GM23248 (cell line): ENCODE measurements at places on chromosomes 1 and 21. TPM values are rescaled to one million over a fixed set of nuclear protein-coding genes. Genes with fewer than 3 reads are reported as not detected.

DNA sequence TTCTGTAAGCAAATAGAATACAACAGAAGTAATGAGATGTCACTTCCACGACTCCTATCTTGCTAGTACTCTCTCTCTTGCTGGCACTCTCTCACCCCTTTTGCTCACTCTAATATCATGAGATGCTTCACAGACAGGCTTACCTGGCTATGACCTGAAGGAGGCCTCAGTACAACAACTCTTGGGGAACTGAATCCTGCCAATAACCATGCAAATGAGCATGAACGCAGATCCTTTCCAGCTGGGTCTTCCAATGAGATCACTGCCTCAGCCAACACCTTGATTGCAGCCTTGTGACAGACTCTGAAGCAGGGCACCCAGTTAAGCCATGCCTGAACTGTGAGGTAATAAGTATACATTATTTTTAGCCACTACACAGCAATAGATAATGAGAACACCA, 53.1 kb upstream of the ADAR start:
- no peak for DNase-seq
- no peak overlapping the region for H3K4me3 ChIP-seq
- H3K4me1 ChIP-seq, result no peaks in the 10 kb centered on the region
- no peak overlapping the region for H3K27ac ChIP-seq
- peaks cover 47% of the 10 kb centered on the region for H3K27me3 ChIP-seq

DNA sequence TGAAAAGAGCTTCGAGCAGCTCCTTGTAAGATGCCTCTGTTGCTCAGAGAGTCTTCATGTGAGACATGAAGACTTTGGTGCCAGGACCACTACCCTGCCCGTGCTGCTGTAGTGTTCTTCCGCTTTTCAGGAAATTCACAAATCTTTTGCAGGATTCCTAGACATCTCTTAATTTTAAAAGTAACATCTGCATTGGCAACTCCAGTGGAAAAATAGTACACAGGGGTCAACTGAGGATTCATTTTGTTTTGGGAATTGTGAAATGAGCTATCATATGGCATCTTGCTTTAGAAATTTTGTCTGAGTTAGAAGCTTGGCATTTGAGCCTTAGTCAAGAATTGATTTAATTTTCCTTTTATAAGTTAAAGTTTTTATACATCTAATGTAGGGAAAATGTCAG, 7.2 kb downstream of the PRDM2 start:
- no peaks in the 10 kb centered on the region for H3K36me3 ChIP-seq
- H3K27me3 ChIP-seq, result no peaks in the 10 kb centered on the region
- peak overlapping the region; percentile 46 for H3K4me3 ChIP-seq
- H3K4me1 ChIP-seq, result peaks cover 23% of the 10 kb centered on the region
- H3K27ac ChIP-seq, result peak overlapping the region; percentile 49

CYYR1 gene
- total RNA-seq, result not detected in 2 replicates

- no peak overlapping the region for H3K4me3 ChIP-seq
- no peak overlapping the region for H3K27ac ChIP-seq
- no peaks in the 10 kb centered on the region for H3K36me3 ChIP-seq
- no peaks in the 10 kb centered on the region for H3K4me1 ChIP-seq
- DNase-seq, result peak; percentile 30
These were observed 181.4 kb upstream of the KIAA0040 start for GRCh38 chr1:175373786-175374623.

DNA sequence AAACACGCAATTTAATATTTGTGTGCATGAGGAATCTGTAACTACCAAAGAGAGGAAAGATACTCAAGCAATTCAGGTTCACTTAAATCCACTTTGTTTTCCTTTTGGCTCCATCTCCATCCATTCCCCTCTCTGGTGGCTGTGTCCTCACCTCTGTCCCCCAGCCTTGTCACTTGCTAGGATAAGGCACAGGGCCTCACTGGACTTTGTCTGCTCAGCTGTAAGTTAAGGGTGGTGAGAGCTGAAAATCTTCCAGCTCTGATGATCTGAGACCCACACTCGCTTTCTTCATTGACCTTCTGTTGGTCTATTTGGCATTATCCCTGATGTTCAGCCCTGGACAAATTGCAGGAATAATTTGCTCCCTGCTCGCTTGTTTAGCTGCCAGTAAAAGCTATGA, 56.5 kb downstream of the RHOU start:
- peaks cover 22% of the 10 kb centered on the region for H3K27me3 ChIP-seq
- no peaks in the 10 kb centered on the region for H3K4me1 ChIP-seq
- H3K4me3 ChIP-seq, result no peak overlapping the region
- DNase-seq, result no peak
- H3K36me3 ChIP-seq, result no peaks in the 10 kb centered on the region

DNA sequence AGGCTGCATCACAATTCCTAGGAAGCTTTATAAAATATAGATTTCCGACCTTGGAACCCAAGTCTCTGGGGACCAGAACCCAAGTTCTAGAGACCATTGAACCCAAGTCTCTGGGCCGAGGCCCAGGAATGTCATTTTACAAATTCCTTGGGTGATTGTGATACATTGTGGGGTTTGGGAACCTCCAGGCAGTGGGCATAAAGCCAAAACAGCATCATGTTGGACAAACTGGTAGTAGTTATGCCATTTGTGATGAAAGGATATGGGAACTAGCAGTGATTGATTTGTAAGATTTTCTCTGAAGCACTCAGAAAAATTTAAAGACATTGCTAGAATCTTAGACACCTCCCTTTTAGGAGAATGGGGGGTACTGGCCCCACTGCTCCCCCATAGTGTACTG, 160.2 kb downstream of the HIVEP3 start:
- DNase-seq, result peak; percentile 54
- no peaks in the 10 kb centered on the region for H3K36me3 ChIP-seq
- H3K4me3 ChIP-seq, result peak overlapping the region; percentile 31; the same call in 1 of the 2 replicates
- peak overlapping the region; percentile 69 for H3K27ac ChIP-seq
- H3K27me3 ChIP-seq, result no peaks in the 10 kb centered on the region

DNA sequence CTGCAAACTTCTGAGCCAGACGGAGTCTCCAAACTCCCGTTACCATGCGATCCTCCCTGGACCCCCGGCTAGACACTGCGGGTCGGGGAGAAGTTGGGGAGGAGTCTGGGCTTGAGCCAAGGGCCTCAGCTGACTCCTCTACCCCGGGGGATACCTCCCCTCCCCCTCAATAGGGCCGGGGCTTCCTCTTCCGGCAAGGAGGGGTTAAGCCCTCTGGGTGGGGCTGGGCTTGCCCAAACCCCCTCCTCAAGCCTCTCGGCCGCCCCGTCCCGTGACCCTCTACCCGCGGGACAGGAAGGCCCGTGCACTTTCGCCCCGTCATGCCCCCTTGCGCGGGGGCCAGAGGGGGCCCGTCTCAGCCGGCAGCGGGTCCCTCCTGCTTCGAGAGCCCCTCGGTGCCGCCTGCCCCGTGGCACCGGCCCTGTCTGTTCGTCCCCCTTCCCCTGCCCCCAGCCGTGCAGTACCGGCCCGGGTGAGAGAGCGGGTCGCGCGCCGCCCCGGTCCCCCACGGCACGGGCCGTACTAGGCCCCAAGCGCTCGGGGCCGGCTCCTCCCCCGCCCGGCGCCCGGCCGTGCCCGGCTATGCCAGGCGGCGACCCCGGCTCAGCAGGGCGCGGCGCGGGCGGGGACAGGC, 652 bp downstream of the ARL8A start:
- H3K4me3 ChIP-seq, result peak overlapping the region; percentile 86
- H3K27ac ChIP-seq, result no peak overlapping the region
- no peaks in the 10 kb centered on the region for H3K27me3 ChIP-seq
- no peaks in the 10 kb centered on the region for H3K36me3 ChIP-seq
- peaks cover 6% of the 10 kb centered on the region; the same call in 1 of the 2 replicates for H3K4me1 ChIP-seq
- peak; percentile 60 for DNase-seq

GBP4 gene
- not detected in 2 replicates for total RNA-seq

PADI2 gene
- 0.13 and 0.22 TPM in 2 replicates for total RNA-seq

CCDC17 gene
- 0.76 and 1.4 TPM in 2 replicates for total RNA-seq

DNA sequence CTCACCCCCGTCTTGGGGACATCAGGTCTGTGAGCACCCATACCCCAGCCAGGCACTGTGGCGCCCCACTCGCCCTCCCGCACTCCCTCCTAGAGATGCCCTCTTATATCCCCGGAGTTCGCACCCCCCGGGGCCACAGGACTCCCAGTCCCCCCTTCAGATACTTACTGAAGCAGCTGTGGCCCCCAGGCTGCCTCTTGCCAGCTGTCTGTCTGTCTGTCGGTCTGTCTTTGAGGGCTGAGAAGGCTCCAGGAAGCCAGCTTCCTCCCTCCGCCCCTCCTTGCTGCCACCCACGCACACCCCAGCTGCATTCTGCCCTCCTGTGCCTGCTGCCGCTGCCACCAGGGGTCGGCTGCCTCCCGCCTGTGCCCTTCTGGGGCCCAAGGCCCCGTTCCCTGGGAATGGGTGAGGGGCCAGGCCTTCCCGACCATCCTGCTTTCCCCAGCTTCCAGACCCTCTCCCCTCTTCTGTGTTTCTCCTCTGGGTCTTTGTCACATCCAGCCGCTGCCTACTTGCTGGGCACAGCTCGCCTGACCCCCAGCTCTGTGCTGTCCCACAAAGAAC, at the start of gene PTPN7:
Gene PTPN7, minus strand, starts transcription at position 226 of the 564 bp plus-strand sequence. CDS start 1,200 bp downstream, outside the sequence.
- DNase-seq, result no peak
- H3K4me1 ChIP-seq, result no peaks in the 10 kb centered on the region
- no peaks in the 10 kb centered on the region for H3K36me3 ChIP-seq
- no peak within 1 kb of the TSS for H3K27ac ChIP-seq

PLA2G2A gene
- total RNA-seq, result not detected in 2 replicates

DNA sequence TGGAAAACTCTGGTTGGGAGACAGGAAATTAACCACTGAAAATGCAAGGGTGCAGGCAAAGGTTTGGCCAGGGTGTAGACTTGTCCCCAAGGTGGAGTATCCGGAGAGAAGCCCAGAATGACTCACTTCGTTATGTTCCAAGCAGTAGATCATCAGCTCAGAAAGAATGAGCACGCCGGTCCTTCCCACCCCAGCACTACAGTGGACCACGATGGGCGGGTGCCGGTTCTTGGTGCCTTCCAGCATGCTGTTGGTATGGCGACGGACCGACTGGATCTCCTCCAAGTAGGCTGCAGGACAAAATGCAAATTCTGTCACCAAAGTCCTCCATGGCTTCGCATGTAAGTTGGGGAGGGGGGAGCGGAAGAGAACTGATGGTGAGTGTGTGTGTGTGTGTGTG, 83.4 kb downstream of the SMYD2 start:
- H3K27ac ChIP-seq, result peak overlapping the region; percentile 50
- no peak overlapping the region for H3K4me3 ChIP-seq
- DNase-seq, result peak; percentile 88

ADCY10 gene
- 0.11 TPM in 1 of 2 replicates, not detected in the other for total RNA-seq

KRTAP13-2 gene
- not detected in 2 replicates for total RNA-seq

COL8A2 gene
- total RNA-seq, result 30.5 and 33.1 TPM in 2 replicates

CHI3L2 gene
- total RNA-seq, result not detected in 2 replicates

- H3K36me3 ChIP-seq, result no peaks in the 10 kb centered on the region
- no peaks in the 10 kb centered on the region for H3K4me1 ChIP-seq
- peak overlapping the region; percentile 71 for H3K4me3 ChIP-seq
- no peak for DNase-seq
These were observed 222.0 kb upstream of the PKN2 start for GRCh38 chr1:88462096-88462487.

PRKAA2 gene
- total RNA-seq, result 0.65 and 0.76 TPM in 2 replicates

MRAP gene
- not detected in 2 replicates for total RNA-seq

DNA sequence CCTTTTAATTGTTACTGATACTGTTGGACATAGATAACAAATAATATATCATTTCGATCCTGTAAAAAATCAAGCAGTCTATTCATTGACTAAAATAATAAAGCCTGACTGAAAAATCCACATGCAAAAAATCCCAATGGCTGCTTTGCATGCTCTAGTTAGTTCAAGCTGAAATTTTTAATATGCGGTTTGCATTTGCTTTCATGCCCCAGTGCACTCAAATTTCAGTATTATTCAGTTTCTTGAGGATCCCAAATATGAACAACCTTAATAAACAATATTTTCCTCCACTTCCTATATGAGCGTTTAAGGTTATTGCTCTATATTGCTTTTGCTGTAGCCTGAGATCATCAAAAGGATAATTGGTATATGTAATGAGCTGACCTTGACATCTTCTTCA, 75.1 kb upstream of the DPH5 start:
- no peaks in the 10 kb centered on the region for H3K27me3 ChIP-seq
- peaks cover 12% of the 10 kb centered on the region for H3K4me1 ChIP-seq
- H3K4me3 ChIP-seq, result no peak overlapping the region
- H3K36me3 ChIP-seq, result no peaks in the 10 kb centered on the region
- H3K27ac ChIP-seq, result no peak overlapping the region

- no peaks in the 10 kb centered on the region for H3K36me3 ChIP-seq
- no peaks in the 10 kb centered on the region for H3K4me1 ChIP-seq
- no peaks in the 10 kb centered on the region for H3K27me3 ChIP-seq
- no peak overlapping the region for H3K27ac ChIP-seq
These were observed 181.4 kb downstream of the ZP4 start for GRCh38 chr1:237709355-237709754.

DNA sequence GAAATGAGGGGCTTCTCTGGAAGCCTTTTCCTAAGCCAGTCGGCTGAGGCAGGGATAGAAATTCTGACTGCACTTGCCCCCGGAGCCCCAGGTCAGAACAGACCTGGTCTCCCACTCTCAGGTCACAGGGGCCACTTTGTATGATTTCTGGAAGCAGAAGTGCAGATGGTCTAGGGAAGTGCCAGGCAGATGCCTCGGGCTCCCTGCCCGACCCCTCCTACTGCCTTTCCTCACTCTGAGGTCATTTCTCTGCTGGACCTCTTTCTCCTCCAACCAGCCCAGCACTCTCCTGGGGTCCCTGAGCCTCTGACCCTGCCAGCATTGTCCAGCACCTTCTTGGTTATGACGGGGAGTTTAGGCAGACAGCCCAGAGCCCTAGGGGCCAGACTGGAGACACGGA, 8.7 kb downstream of the RUNX3 start:
- no peak overlapping the region for H3K27ac ChIP-seq
- no peaks in the 10 kb centered on the region for H3K36me3 ChIP-seq
- no peak overlapping the region for H3K4me3 ChIP-seq
- peaks cover 9% of the 10 kb centered on the region for H3K4me1 ChIP-seq
- no peak for DNase-seq

DNA sequence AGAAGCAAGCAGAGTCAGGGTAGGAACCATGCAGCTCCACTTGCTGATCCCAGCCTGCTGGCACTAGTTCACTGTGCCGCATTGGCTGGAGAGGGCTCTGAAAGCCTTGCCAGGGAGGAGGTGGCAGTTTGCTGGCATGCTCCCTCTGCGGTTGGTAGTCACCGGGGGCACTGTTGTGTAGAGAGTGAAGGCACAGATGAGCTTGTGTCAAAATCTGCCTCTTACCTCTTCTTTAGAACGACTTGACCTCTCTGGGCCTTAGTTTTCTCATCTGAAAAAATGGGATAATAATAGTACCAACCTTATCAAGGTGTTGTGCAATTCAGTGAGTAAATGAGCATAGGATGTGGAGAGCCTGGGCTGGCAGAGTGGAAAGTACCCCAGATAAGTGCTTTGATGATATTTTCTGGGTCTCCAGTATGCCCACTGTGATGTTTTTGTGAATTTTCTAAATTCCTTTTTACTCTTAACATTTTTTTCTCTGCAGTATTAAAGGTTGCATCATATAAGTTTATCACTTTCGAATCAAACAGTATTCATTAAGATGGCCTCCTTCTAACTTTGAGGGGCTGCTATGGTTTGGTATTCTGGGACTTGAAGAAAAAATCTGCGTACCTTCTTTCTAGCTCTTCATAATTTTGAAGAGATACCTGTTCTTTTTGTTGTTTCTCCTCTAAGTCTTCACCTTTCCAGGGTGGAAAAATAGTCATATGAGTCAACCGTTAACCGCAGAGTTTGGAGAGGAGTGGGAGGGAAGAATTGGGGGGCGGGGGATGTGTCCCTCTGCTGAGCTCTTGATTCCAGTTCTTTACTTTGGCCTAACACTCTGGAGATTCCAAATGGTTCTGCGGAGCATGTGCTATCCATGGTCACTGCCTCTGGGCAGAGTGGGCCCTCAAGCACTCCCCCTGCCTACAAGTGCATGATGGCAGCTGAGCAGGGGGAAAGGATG, 26.8 kb downstream of the SZRD1 start:
- H3K36me3 ChIP-seq, result peaks cover 9% of the 10 kb centered on the region; the same call in 1 of the 2 replicates
- H3K4me1 ChIP-seq, result peaks cover 19% of the 10 kb centered on the region
- DNase-seq, result no peak
- H3K27me3 ChIP-seq, result no peaks in the 10 kb centered on the region
- no peak overlapping the region for H3K4me3 ChIP-seq
- no peak overlapping the region for H3K27ac ChIP-seq
